ENCODE measurements at places on chromosomes 6 and 20. TPM values are rescaled to one million over a fixed set of nuclear protein-coding genes. Genes with fewer than 3 reads are reported as not detected.

The PRSS16 gene
- 2.5 TPM for total RNA-seq

The EYS gene
- 0.12 TPM for total RNA-seq

DNA sequence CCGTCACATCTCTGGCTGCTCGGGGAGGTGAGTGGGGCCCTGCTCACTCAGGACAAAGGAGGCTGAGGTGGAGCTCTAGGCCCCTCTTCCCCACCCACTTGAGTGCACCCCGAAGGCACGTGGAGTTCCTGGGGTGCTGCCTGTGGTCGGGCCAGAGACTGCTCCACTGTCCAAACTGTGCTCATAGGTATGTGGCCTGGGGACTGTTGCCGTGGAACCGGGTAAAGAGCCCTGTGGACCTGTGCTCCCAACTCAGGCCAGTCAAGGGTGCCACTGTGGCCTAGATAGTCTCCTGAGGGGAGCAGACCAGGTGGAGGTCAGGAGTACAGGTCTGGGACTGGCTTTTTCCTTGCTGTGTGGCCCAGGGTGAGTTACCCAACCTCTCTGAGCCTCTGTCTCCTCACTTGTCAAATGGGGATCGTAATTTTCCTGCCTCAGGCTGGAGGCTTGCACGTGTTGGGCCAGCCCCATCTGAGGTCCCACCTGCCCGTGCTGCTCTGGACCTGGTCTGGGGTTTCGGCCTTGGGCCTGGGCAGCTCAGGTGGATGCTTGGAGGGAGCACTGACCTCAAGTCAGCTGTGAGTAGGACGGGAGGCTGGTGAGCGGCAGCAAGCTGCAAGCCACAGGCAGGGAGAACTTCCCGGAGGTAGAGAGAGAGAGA, 12.4 kb upstream of the NPBWR2 start:
- DNase-seq = peak; percentile 21

DNA sequence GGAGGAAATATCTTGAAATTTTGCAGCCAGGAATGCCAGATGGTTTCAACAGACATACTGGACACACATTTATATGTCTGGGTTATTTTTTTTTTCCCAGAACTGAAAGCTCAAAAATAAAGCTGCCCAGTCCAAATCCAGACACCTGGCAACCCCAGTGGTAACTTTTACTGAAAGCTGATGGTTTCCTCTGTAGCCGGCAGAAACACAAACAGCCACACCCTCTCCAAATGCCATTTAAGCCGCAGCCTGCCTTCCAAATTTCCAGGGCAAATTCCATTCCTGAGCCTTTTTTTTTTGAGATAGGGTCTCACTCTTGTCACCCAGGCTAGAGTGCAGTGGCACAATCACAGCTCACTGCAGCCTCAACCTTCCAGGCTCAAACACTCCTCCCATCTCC, 6.5 kb upstream of the PREX1 start:
- DNase-seq = no peak

GRCh38 chr6:161067749-161068148, 76.2 kb downstream of the MAP3K4 start:
- DNase-seq = no peak
